ENCODE measurements at places on chromosomes 3 and 15.

DNA sequence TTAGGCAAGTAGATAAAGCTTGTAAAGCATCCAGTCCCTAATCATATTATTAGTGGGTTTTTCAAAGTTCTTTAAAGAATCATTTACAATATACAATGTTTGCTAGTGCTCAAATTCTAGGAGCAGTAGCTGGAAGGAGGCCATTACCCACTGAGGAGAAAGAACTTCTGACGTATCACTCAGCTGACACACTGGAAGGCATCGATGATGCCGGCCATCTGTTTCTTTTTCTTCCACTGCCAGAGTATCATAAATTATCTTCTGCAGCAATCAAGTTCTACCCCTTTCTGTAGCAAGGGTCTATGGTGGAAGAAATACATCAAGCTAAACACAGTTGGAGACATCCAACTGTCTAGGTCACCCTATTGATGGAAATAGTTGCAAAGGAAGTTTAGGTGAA is 243.2 kb upstream of the LRRN1 start:
- H3K27ac ChIP-seq: no peak overlapping the region
- no peaks in the 10 kb centered on the region for H3K27me3 ChIP-seq
- DNase-seq: no peak
- H3K4me3 ChIP-seq: no peak overlapping the region

DNA sequence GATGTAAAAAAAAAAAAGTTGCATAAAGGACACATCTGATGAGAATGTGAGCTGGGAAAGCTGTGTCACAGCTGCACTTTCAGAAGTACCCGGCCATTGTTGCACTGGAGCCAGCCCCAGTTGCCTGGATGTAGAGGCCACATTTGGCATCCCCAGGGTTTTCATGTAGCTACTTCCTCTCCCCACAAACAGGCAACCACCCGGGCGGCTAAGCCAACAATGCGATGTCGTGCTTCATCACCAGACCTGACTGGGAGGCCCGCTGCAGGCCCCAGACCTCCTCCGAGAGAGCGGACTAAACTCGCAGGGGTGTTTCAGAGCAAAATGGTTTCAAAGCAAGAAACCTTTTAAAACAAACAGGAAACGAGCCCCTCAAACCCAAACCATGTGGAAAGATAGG is 142.3 kb downstream of the TMCO5A start:
- no peaks in the 10 kb centered on the region for H3K36me3 ChIP-seq
- no peaks in the 10 kb centered on the region for H3K27me3 ChIP-seq
- H3K4me3 ChIP-seq: no peak overlapping the region
- peaks cover 58% of the 10 kb centered on the region for H3K4me1 ChIP-seq
- DNase-seq: no peak
- no peak overlapping the region for H3K27ac ChIP-seq

- H3K4me3 ChIP-seq: no peak overlapping the region
- DNase-seq: no peak
- H3K27me3 ChIP-seq: no peaks in the 10 kb centered on the region
- H3K36me3 ChIP-seq: no peaks in the 10 kb centered on the region
- no peak overlapping the region for H3K27ac ChIP-seq
- no peaks in the 10 kb centered on the region for H3K4me1 ChIP-seq
Observed at GRCh38 chr3:175914785-175915184, 1055.7 kb downstream of the NAALADL2 start.

DNA sequence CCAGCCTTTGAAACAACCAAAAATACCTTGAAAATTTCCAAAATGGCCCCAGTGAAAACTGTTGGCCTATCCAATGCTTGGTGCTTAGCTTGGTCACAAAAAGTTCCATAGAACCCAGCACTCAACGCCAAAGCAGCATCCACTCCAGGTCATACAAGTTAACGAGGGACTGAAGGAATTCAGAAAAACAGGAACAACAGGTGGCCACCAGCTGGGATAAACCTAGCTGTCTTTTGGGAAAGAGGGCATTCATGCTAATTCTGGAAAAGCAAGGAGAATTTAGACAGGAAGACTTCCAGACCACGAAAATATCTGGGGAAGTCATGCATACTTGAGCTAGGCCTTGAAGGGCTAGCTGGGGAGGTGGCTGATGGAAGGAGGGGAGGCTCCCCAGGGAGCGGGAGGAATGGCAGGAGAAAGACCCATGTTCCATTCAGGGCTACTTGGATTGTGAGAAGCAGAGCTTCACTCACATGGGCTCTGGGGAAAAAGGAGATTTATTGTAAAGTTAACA is 28.6 kb downstream of the COLQ start:
- no peak overlapping the region for H3K4me3 ChIP-seq
- H3K4me1 ChIP-seq: peaks cover 13% of the 10 kb centered on the region
- no peaks in the 10 kb centered on the region for H3K36me3 ChIP-seq
- H3K27ac ChIP-seq: no peak overlapping the region

DNA sequence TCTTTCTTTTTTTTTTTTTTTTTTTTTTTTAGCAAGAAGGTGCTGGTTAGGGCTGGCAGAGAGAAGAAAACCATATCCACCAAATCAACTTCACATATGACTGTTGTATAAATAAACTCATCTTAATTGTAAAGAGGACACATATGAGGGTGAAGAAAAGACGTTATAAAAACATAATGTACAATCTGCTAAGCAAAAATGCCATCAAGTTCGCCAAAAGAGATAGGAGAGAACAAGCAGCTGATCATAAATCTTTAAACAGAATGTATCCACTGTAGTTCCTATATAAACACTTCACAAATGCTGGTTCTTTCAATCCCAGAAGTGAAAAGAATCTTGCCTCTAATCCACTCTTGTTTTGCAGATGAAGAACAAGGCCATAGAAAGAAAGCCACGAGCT is 9.2 kb downstream of the FGF12 start:
- no peaks in the 10 kb centered on the region for H3K27me3 ChIP-seq
- H3K4me3 ChIP-seq: no peak overlapping the region
- no peak overlapping the region for H3K27ac ChIP-seq
- DNase-seq: no peak

GRCh38 chr3:40899286-40899712 is 300.0 kb upstream of the CTNNB1 start:
- no peak for DNase-seq
- H3K4me1 ChIP-seq: peaks cover 2% of the 10 kb centered on the region
- H3K27me3 ChIP-seq: no peaks in the 10 kb centered on the region
- H3K36me3 ChIP-seq: no peaks in the 10 kb centered on the region
- H3K4me3 ChIP-seq: no peak overlapping the region
- H3K27ac ChIP-seq: no peak overlapping the region

DNA sequence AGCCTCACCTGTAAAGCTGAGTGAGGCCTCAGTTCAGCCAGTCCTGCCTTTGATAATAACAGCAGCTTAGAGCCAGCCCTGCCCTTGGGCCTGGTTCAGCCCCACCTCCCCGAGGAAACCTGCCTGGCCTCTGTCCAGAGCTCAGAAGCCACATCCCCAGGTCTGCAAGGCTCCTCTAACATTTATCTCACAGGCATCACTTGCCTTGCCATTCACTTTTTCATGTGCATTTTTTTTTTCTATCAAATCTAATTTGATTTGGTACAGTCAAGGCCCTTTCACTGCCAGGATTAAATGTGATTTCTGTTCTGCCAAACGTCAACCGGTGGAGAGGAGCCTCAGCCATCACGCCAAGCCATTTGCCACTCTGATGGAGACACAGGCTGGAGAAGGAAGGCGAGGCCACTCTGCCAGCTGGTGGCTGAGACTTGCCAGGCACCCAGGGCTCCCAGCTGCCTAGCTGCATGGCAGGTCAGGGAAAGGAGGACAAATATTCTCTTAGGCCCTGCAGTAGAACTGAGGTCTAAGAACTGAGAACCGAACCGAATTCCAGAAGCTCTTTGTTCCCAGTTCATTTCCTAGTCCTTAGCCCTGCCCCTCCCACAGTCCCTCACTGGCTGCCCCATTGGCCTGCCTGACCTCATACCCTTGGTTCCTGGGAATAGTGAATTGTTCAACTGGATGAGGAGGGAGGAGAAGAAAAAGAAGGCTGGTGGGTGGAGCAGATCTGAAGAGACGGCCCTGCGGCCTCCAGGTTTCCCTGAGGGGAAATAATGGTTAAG is 76.4 kb downstream of the SPSB4 start:
- peaks cover 9% of the 10 kb centered on the region for H3K4me1 ChIP-seq
- no peak overlapping the region for H3K27ac ChIP-seq
- H3K27me3 ChIP-seq: no peaks in the 10 kb centered on the region

- peaks cover 22% of the 10 kb centered on the region for H3K4me1 ChIP-seq
- DNase-seq: peak; percentile 80
- H3K27ac ChIP-seq: peak overlapping the region; percentile 99
- no peaks in the 10 kb centered on the region for H3K27me3 ChIP-seq
- no peak overlapping the region for H3K4me3 ChIP-seq
Observed at GRCh38 chr3:184716622-184717398, 4.9 kb upstream of the MAGEF1 start.

- no peak overlapping the region for H3K27ac ChIP-seq
- no peaks in the 10 kb centered on the region for H3K36me3 ChIP-seq
- H3K4me1 ChIP-seq: no peaks in the 10 kb centered on the region
- no peaks in the 10 kb centered on the region for H3K27me3 ChIP-seq
Observed at GRCh38 chr15:92845126-92845508, 55.0 kb upstream of the CHD2 start.

DNA sequence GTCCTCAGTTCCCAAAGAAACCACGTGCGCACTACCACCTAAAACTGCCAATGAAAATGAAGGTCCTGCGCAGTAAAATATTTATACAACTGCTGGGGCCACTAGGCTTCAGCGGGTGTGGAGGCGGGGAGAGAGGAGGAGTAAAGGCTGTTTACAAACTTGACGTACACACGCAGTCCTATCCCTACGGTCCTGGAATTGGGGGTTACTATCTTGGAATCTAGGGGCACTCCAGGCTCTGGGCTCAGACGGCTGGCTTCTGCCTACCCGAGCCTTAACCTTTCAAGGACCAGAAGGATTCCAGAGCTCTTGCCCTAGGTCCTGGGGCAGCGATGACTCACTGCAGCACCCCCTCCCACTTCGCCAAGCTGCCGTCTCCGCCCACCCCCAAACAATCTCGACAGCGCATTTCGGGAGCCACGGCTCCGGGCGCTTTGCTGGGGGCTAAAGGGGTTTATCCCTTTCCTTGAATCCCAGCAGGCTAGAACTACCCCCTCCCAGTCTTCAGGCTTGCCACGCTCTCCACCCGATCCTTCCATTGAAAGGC is 3.0 kb downstream of the ADAMTS9 start:
- H3K27me3 ChIP-seq: no peaks in the 10 kb centered on the region
- no peak overlapping the region for H3K27ac ChIP-seq
- H3K4me1 ChIP-seq: peaks cover 3% of the 10 kb centered on the region
- H3K36me3 ChIP-seq: peaks cover 10% of the 10 kb centered on the region
- peak overlapping the region; percentile 88 for H3K4me3 ChIP-seq
- DNase-seq: peak; percentile 53

- H3K27me3 ChIP-seq: no peaks in the 10 kb centered on the region
- no peak overlapping the region for H3K27ac ChIP-seq
- H3K4me3 ChIP-seq: no peak overlapping the region
- no peaks in the 10 kb centered on the region for H3K36me3 ChIP-seq
Observed at GRCh38 chr15:29687939-29688505, 134.2 kb downstream of the TJP1 start.

DNA sequence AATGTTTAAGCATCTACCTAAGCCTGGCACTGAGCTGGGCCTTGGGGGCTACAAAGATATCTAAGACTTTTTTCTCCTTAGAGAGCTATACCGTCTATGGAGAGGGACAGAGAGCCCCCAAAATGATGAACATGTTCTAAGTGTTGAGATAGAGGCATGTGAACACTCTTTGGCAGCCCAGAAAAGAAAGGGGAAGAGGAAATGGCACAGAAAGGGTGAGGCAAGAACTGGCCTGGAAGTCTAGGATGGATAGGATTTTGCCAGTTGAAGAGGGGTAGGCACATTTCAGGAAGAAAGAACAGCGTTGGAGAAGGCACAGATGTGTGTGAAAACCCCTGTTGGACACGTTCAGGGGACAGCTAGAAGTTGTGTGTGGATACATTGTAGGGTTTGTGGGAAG is 276.2 kb upstream of the LRRFIP2 start:
- H3K27ac ChIP-seq: no peak overlapping the region
- no peaks in the 10 kb centered on the region for H3K36me3 ChIP-seq
- no peak for DNase-seq
- H3K27me3 ChIP-seq: peaks cover 34% of the 10 kb centered on the region

DNA sequence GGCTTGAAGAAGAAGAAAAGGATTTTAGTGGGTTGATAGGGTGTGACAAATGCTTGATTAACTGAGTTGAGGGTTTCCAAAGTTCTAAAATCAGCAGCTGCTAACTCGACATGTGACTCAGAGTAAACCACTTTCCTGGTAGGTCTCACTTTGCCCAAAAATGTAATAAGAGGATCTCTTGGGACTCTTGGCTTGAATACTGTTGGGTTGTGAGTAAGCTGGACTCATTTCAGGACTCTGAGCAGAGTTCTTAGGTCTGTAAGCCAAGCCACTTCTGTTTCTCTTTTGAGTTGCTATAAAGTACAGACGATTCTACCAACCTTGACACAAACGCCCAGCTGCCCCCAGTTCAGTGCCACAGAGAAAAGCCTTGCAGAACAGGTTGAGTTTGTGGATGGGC is 241.1 kb downstream of the ZNF621 start:
- no peak for DNase-seq
- no peaks in the 10 kb centered on the region for H3K36me3 ChIP-seq
- H3K27ac ChIP-seq: no peak overlapping the region
- no peaks in the 10 kb centered on the region for H3K4me1 ChIP-seq
- H3K4me3 ChIP-seq: no peak overlapping the region

DNA sequence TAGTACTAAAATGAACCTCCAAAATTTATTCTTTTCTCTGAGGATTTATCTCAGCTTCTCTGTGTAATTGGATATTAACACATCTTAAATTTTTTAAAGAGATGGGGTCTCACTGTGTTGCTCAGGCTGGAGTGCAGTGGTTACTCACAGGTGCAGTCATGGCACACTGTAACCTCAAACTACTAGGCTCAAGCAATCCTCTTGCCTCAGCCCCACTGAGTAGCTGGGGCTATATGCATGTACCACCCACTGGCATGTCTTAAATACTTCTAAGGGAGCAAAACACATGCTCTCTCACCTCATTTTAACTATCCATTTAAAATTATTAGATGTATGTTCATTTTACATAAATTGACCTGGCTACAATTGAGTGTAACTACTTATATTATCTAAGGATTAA is 11.3 kb upstream of the TMEM87A start:
- peaks cover 2% of the 10 kb centered on the region for H3K36me3 ChIP-seq
- H3K4me1 ChIP-seq: no peaks in the 10 kb centered on the region
- no peak overlapping the region for H3K4me3 ChIP-seq

- H3K36me3 ChIP-seq: no peaks in the 10 kb centered on the region
- no peak for DNase-seq
- H3K27ac ChIP-seq: no peak overlapping the region
Observed at GRCh38 chr3:73419942-73420341, 204.8 kb downstream of the PDZRN3 start.

DNA sequence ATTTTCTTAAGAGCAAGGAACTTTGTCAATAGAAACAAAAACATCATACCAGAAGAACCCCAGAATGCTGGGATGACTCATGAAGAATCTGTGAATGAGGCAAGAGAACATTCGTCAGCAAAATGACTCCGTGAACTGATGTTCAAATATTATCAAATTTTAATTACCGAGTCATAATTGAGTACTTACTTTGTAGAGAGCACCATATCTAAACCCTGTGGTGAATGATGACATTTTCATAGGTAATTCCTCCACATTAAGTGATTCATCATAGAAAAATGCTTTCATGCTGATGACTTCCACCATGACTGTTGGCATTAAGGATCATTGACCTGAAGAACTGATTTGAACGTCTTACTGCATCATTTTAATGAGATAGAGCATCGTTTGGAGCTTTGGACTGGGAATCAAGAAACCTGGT is 56.3 kb downstream of the PPARG start:
- H3K36me3 ChIP-seq: no peaks in the 10 kb centered on the region
- DNase-seq: no peak
- no peak overlapping the region for H3K4me3 ChIP-seq
- no peak overlapping the region for H3K27ac ChIP-seq

Data from neuronal stem cell (in vitro differentiated cells).